Activated naive CD4-positive, alpha-beta T cell treated with anti-CD3 and anti-CD28 coated beads for 36 hours (primary cell): ENCODE measurements at places on chromosomes 2 and 18.

DNA sequence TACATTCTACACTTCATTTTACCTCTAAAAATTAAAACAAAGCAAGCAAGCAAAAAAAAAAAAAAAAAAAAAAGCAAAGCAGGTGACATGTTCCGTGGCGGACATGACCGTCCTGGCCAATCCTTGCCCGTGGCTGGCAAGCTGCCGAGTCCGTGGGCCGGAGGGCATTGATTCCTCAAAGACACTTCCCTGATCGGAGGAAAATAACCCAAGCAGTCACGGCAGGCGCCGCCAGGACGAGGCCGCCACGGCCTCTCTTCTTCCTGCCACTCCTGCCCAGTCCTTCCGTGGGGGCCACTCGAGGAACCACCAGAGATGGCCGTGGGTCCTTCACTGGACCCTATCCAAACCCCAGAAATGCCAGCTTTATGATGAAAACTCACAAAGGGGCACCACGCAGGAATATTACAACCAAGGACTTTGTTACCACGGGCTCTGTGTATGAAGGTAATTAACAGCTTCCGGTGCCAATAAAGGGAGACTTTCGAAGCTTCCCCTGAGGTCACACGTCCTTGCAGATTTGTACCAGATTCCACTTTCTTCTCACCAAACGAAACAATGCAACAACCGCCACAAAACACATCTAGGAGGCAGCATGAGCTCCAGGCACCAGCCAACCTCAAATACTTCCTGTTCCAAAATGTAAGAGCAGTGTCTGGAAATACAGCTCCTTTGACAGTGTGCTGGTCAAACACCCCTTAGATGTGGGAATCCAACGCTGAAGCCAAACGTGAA lies 170.3 kb downstream of the HDAC4 start:
- DNase-seq: peak; percentile 42

GRCh38 chr2:98501876-98502275 lies 57.2 kb downstream of the INPP4A start:
- DNase-seq: no peak

DNA sequence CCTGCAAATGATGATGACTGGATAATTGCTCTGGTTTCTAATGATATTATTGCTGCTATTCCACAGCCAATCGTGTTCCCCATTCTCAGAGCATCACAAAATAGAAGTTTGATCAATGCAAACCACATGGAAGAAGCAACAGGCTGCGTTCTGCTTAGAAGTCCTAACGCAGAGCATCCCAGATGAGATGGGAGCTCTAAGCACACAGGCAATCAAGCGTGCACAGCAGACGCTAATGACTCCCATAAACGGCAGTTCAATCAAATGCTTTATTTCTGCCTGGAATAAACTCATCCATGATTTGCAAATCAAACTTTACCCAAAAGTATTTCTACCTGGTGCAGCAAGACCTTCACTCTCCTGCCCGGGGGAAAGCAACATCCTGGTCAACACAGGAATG lies 304.2 kb downstream of the FBXO15 start:
- DNase-seq: no peak

GRCh38 chr2:228673876-228674554 lies 492.5 kb upstream of the SPHKAP start:
- DNase-seq: no peak
